ENCODE measurements at places on chromosomes 7 and 10. TPM values are rescaled to one million over a fixed set of nuclear protein-coding genes. Genes with fewer than 3 reads are reported as not detected.

Gene ERVW-1
- total RNA-seq, result not detected

Gene BAIAP2L1
- 3.0 TPM for total RNA-seq

- no peak for DNase-seq
These were observed 50.7 kb downstream of the UBE3C start for GRCh38 chr7:157189405-157189804.

DNA sequence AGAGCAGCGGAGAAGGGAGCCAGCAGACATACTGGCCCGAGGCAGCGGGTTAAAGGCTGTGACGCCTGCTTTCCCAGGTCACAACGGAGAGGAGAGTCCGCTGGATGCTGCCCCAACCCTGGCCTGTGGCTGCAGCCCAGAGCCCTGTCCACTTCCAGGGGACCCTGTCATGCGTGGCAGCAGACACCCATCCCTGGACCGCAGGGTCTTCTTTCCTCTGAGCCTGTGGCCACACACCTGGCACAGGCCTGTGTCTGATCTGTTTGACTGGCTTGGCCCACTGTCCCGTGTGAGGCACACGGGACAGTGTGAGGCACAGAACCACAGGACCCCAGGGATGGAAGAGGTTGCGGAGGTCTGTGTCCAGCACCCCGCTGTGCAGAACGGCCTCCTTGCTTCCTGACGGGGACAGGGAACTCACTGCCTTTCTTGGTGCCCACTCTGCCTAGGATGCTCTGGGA is 42.4 kb downstream of the INSIG1 start:
- DNase-seq, result peak; percentile 53

DNA sequence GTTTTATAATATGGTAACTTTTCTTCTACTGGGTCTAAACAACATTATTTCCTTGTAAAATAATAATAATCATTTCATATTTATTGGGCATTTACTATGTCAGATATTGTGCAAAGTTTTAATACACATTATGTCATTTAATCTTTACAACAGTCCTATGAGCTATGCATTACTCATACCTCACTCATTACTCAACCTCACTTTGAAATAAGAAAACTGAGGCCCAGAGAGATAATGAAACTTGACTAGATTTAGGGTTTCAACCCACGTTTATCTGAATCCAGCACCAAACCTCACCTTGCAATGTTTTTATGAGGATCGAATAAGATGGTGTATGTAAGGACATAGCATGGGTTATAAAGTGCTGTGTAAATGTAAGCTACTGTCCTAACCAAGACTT is 153.2 kb upstream of the SLC13A1 start:
- no peak for DNase-seq

DNA sequence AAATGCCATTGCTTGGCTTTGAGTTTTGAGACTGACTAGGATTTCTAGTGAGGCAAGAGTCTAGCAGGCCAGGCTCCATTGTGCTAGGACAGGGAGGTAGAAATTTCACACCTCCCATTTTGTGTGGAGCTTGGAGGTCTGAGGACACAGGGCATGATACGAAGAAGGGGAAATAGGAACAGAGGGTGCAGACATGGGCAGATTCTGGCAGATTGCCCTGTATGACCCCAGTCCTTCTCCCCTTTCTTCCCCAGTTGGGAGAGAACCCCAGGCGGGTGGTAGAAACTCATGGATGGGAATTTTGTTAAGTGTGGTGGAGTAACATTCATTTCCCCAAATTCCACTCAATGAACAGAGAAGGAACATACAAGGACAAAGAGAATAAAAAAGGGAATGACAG is 54.4 kb downstream of the RAMP3 start:
- DNase-seq, result no peak
